Activated T-helper 2 cell treated with anti-CD3 and anti-CD28 coated beads, Interferon-gamma antibody, Interleukin-2, Interleukin-4, amounts not matched to agents 10 μg/mL and 5 μg/mL and 100 μg/mL, durations not matched to agents 14 hours and 24 hours and 36 hours (primary cell): ENCODE measurements at places on chromosomes 2 and 18.

DNA sequence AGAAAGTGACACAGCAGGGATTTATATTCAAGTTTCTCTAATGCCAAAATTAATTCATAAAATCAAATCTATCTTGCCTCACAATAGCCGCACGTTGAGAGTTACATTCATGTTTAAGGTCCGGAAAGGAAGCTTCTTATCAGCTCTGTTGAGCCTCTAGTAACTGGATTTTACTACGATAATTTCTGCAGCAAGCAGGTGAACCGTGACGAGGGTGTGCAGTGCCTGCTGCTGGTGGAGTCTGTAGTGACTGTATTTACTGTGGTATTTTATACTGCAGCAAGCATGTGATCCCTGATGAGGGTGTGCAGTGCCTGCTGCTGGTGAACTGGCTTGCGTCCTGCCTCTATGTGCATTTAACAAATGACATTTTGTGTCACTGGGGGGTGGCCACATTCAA is 120.0 kb downstream of the SNTG2 start:
- no peak overlapping the region for H3K4me3 ChIP-seq
- H3K4me1 ChIP-seq: no peaks in the 10 kb centered on the region
- peaks cover 2% of the 10 kb centered on the region for H3K27me3 ChIP-seq
- no peaks in the 10 kb centered on the region for H3K36me3 ChIP-seq
- DNase-seq: no peak

GRCh38 chr18:63058521-63058920 is 261.0 kb downstream of the BCL2 start:
- no peak overlapping the region for H3K27ac ChIP-seq
- no peak for DNase-seq
- H3K27me3 ChIP-seq: peaks cover 17% of the 10 kb centered on the region
- no peak overlapping the region for H3K4me3 ChIP-seq

DNA sequence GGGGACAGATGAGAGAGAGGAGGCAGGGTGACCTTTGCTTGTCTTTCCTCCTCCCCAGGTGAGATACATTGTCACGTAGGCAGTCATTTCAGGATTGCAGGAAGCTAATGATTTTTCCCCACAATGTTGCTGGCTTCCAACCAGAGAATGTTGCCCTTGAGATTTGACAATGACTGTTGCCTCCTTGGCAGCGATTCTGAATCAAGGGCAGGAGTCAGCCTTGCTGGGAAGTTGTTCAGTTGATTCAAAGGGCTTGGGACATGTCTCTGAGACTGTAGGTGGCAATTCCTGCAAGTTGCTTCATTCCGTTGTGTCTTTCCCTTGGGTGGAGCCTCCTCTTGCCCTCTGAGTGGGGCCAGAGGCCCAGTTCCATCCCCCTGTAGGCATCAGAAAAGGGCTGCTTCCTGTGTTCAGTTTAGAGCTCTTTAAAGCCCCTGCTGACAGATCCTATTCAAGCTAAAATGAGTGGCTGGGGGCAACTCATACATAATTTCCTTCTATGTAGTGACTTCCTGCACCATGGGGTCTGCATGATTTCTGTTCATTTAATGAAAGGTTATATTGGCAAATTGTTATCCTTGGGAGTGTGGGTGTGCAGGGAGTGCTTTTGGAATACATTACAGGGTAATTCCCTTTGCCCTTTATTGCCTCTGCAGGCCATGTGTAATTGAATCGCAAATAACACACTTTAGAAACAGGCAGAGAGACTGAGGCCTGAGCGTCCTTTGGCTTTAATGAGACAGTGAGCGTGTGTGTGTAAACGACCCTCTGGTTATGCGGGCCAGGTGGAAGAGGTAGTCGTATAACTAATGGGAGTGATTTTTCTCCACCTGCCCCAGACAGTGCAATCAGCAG is 52.4 kb downstream of the GPR39 start:
- no peaks in the 10 kb centered on the region for H3K27me3 ChIP-seq
- H3K4me3 ChIP-seq: no peak overlapping the region
- H3K4me1 ChIP-seq: no peaks in the 10 kb centered on the region
- no peak for DNase-seq
- no peaks in the 10 kb centered on the region for H3K36me3 ChIP-seq

- no peak overlapping the region for H3K4me3 ChIP-seq
- no peaks in the 10 kb centered on the region for H3K36me3 ChIP-seq
Observed at GRCh38 chr2:188983427-188984064, 9.4 kb downstream of the COL3A1 start.

GRCh38 chr2:176892676-176893226 is 319.8 kb upstream of the HNRNPA3 start:
- H3K27me3 ChIP-seq: peaks cover 12% of the 10 kb centered on the region
- no peak for DNase-seq
- no peaks in the 10 kb centered on the region for H3K36me3 ChIP-seq
- no peak overlapping the region for H3K27ac ChIP-seq
- H3K4me3 ChIP-seq: no peak overlapping the region
- H3K4me1 ChIP-seq: no peaks in the 10 kb centered on the region

DNA sequence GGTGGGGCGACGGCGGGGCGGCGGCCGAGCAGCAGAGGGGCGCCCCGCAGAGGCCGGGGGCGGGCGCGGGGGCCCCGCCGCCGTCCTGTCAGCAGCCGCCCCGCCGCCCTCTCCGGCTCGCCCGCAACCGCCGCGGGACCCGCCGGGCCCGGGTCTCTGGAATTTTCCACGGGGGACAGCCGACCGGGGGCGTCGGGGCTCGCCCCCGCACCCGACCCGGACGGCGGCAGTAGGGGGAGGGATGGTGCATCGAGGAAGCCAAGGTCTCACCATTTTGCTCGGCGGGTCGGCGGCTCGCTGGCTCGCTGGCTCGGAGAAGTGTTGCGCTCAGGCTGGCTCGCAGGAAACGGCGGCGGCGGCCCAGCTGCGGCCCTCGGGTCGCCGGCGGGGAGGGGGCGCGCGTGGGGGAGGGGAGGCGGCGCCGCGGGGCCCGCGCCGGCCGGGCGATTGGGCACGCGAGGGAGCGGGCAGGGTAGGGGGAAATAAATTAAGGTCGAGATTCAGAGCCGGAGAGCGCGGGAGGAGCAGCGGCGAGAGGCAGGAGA is 405 bp downstream of the PPP3R1 start:
- H3K4me1 ChIP-seq: peaks cover 31% of the 10 kb centered on the region
- H3K27me3 ChIP-seq: no peaks in the 10 kb centered on the region
- DNase-seq: peak; percentile 38
- H3K36me3 ChIP-seq: peaks cover 18% of the 10 kb centered on the region
- peak overlapping the region; percentile 91 for H3K27ac ChIP-seq

GRCh38 chr2:200454927-200455801 is 54.7 kb downstream of the KCTD18 start:
- DNase-seq: no peak
- H3K4me1 ChIP-seq: peaks cover 33% of the 10 kb centered on the region
- peaks cover 24% of the 10 kb centered on the region for H3K36me3 ChIP-seq
- peak overlapping the region; percentile 61 for H3K27ac ChIP-seq

GRCh38 chr2:222960126-222960525 is 91.9 kb upstream of the KCNE4 start:
- no peak for DNase-seq
- H3K27ac ChIP-seq: no peak overlapping the region
- H3K4me3 ChIP-seq: no peak overlapping the region
- peaks cover 10% of the 10 kb centered on the region for H3K27me3 ChIP-seq

GRCh38 chr2:35963824-35964223 is 391.8 kb upstream of the CRIM1 start:
- H3K36me3 ChIP-seq: no peaks in the 10 kb centered on the region
- no peak for DNase-seq
- H3K4me3 ChIP-seq: no peak overlapping the region
- peaks cover 4% of the 10 kb centered on the region for H3K27me3 ChIP-seq
- no peaks in the 10 kb centered on the region for H3K4me1 ChIP-seq

DNA sequence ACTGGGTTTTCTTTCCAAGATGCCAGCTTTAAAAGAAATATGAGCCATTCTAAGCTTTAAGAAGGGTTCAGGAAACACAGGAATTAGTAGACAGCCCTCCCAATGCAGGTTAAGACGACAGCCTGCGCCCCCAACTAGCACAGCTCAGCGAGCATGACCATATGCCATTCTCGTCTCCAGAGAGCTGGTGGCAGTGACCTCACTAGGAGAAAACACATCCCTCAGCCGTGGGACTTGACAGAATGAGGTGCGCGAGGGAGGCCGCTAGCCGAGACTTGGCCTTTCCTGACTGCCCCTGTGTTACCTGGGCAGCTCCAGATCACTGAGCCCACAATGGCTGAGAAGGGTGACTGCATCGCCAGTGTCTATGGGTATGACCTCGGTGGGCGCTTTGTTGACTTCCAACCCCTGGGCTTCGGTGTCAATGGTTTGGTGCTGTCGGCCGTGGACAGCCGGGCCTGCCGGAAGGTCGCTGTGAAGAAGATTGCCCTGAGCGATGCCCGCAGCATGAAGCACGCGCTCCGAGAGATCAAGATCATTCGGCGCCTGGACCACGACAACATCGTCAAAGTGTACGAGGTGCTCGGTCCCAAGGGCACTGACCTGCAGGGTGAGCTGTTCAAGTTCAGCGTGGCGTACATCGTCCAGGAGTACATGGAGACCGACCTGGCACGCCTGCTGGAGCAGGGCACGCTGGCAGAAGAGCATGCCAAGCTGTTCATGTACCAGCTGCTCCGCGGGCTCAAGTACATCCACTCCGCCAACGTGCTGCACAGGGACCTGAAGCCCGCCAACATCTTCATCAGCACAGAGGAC is 103.9 kb downstream of the MAPK4 start:
- no peaks in the 10 kb centered on the region for H3K4me1 ChIP-seq
- DNase-seq: no peak
- no peaks in the 10 kb centered on the region for H3K36me3 ChIP-seq
- no peak overlapping the region for H3K4me3 ChIP-seq

- no peak for DNase-seq
- no peak overlapping the region for H3K27ac ChIP-seq
- peaks cover 7% of the 10 kb centered on the region for H3K27me3 ChIP-seq
- peaks cover 6% of the 10 kb centered on the region for H3K4me1 ChIP-seq
Observed at GRCh38 chr2:136178941-136179601, 61.1 kb upstream of the CXCR4 start.

- H3K27me3 ChIP-seq: peaks cover 2% of the 10 kb centered on the region
- no peak overlapping the region for H3K27ac ChIP-seq
- H3K4me3 ChIP-seq: no peak overlapping the region
- H3K36me3 ChIP-seq: no peaks in the 10 kb centered on the region
- DNase-seq: no peak
- H3K4me1 ChIP-seq: no peaks in the 10 kb centered on the region
Observed at GRCh38 chr2:72128843-72129227, 18.8 kb downstream of the CYP26B1 start.

DNA sequence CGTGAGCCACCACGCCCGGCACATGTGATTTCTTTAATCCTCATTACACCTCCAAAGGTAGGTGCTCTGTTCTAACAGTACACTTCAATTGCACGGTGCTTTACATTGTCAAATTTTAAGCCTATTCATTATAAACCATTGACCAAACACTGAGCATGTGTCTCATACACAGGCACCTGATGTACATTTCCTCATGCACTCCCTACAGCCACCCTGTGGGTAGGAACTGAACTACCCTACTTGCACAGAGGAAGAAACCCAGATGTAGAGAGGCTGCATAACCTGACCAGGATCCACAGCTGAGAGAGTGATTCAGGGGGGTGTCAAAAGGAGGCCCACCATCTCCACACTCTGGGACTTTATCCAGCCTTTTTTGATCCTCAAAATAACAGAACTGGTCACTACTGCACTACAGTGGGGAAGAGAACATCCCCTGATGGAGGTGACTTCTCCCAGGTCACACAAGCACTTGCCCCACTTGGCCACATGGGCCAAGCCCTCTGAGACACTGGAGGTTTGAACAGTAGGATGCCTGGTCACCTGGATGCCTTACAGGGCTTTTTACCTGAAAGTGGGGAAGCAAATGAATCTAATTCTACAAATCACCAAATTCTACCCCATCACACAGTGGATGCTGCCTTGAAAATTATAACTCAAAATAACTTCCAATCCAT is 6.9 kb upstream of the DPYSL5 start:
- no peaks in the 10 kb centered on the region for H3K4me1 ChIP-seq
- no peak for DNase-seq
- H3K27me3 ChIP-seq: peaks cover 39% of the 10 kb centered on the region
- H3K4me3 ChIP-seq: no peak overlapping the region
- no peak overlapping the region for H3K27ac ChIP-seq

GRCh38 chr2:218343591-218343990 is 13.1 kb upstream of the CATIP start:
- DNase-seq: no peak
- no peak overlapping the region for H3K27ac ChIP-seq
- H3K4me1 ChIP-seq: no peaks in the 10 kb centered on the region
- no peaks in the 10 kb centered on the region for H3K27me3 ChIP-seq
- no peaks in the 10 kb centered on the region for H3K36me3 ChIP-seq

- no peaks in the 10 kb centered on the region for H3K4me1 ChIP-seq
- no peaks in the 10 kb centered on the region for H3K27me3 ChIP-seq
- no peak overlapping the region for H3K27ac ChIP-seq
- no peaks in the 10 kb centered on the region for H3K36me3 ChIP-seq
- DNase-seq: peak; percentile 64
Observed at GRCh38 chr2:94874277-94874997, 3.2 kb downstream of the TEKT4 start.

DNA sequence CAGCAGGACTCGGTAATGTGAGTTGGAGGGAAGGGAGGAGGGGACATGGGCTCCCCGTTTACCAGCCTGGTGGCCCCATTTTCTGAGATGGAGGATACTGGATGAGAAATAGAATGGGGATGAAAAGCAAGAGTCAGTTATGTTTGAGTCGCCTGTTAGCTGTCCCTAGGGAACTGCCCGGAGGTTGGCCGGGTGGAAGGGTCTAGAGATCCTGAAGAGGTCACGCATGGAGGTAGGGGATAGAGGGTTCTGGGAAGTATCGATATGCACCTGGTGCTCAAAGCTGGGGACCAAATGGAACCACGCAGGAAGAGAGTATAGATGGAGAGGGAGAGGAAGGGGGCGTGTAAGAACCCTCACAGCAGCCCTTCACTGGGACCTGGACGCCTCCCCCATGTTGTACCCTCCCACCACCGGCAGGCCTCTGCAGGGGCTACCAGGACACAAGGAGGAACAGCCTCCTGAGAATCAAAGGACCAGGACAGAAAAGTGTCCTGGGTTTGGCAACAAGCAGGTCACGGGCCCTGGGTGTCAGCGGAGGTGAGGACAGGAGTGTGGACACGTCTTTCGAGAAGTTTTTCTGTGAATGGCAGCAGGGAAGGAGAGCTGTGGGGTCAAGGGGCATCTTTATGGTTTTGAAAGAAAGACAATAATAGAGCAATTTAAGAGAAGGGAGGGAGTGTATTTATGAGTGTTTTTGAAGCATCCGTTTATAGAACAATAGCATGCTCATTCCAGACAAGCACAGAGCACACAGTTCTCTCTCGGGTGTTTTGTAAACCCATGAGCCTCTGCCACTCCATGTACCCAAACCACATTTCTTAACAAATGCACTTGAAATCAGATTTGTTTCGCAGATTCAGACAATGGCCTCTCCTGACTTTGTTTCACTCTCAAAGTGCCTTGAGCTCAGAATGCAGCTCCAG is 132.2 kb downstream of the SMAD7 start:
- H3K36me3 ChIP-seq: peaks cover 4% of the 10 kb centered on the region
- H3K4me1 ChIP-seq: peaks cover 47% of the 10 kb centered on the region
- no peak overlapping the region for H3K4me3 ChIP-seq
- no peaks in the 10 kb centered on the region for H3K27me3 ChIP-seq

- H3K27ac ChIP-seq: no peak overlapping the region
- H3K36me3 ChIP-seq: no peaks in the 10 kb centered on the region
- no peak overlapping the region for H3K4me3 ChIP-seq
- no peak for DNase-seq
Observed at GRCh38 chr18:9825571-9826073, 60.2 kb upstream of the TXNDC2 start.

- peaks cover 16% of the 10 kb centered on the region for H3K36me3 ChIP-seq
- no peak overlapping the region for H3K4me3 ChIP-seq
- H3K4me1 ChIP-seq: peaks cover 47% of the 10 kb centered on the region
- H3K27me3 ChIP-seq: no peaks in the 10 kb centered on the region
- no peak for DNase-seq
Observed at GRCh38 chr2:12515871-12516270, 200.9 kb upstream of the TRIB2 start.
